ENCODE measurements at places on chromosomes 1 and 21.

- no peak for ATAC-seq
These were observed 110.4 kb upstream of the IPO9 start for GRCh38 chr1:201718346-201719202.

GRCh38 chr1:190880352-190880751 lies 402.7 kb upstream of the BRINP3 start:
- no peak for ATAC-seq

GRCh38 chr1:55589671-55590297 lies 374.6 kb upstream of the USP24 start:
- no peak for ATAC-seq

- no peak for ATAC-seq
These were observed at the start of gene GSTM1 for GRCh38 chr1:109687641-109688499. Gene GSTM1 (plus strand): TSS chr1:109687817. CDS start chr1:109687874, 57 bp downstream.

GRCh38 chr1:41557751-41558455 lies 73.4 kb upstream of the EDN2 start:
- no peak for ATAC-seq

GRCh38 chr1:12626888-12627287 lies 8.9 kb upstream of the DHRS3 start:
- ATAC-seq: no peak
